ENCODE measurements at places on chromosomes 5 and 9. TPM values are rescaled to one million over a fixed set of nuclear protein-coding genes. Genes with fewer than 3 reads are reported as not detected.

DNA sequence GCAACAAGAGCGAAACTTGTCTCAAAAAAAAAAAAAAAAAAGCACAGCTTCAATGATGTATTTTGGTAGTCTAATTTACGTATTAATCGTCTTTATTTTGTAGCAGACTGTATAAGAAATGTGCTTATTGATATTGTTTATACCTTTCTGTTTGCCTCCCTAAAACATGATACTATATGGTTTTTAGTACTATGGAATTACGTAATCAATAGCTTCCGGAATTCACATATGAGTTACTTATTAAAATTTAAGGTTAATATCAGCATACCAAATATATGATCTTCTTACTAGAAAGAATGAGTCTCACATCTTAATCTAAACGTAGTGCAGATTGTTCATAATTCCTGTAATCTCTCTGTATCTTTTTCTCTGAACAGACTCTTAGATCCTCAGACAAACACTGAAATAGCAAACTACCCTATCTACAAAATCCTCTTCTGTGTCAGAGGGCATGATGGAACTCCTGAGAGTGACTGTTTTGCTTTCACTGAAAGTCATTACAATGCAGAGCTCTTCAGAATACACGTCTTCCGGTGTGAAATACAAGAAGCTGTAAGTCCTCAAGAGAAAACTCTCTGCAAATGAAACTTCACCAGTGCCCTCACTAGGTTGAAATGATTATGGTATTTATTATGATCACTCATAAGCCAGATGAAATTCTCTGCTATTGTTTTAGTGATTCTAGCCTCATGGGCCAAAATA lies 44.4 kb upstream of the GPR21 start:
- H3K4me1 ChIP-seq: no peaks in the 10 kb centered on the region
- H3K36me3 ChIP-seq: peaks cover 26% of the 10 kb centered on the region
- no peak overlapping the region for H3K4me3 ChIP-seq
- H3K27me3 ChIP-seq: no peaks in the 10 kb centered on the region
- no peak for DNase-seq

GRCh38 chr9:136750526-136750925 lies 2.2 kb upstream of the LCN6 start:
- H3K36me3 ChIP-seq: no peaks in the 10 kb centered on the region
- peaks cover 14% of the 10 kb centered on the region for H3K27me3 ChIP-seq
- DNase-seq: no peak
- H3K4me1 ChIP-seq: no peaks in the 10 kb centered on the region
- no peak overlapping the region for H3K27ac ChIP-seq
- no peak overlapping the region for H3K4me3 ChIP-seq

- H3K27me3 ChIP-seq: no peaks in the 10 kb centered on the region
- no peak overlapping the region for H3K27ac ChIP-seq
- no peaks in the 10 kb centered on the region for H3K4me1 ChIP-seq
- H3K36me3 ChIP-seq: no peaks in the 10 kb centered on the region
These were observed 102.4 kb downstream of the ROR2 start for GRCh38 chr9:91847581-91848091.

DNA sequence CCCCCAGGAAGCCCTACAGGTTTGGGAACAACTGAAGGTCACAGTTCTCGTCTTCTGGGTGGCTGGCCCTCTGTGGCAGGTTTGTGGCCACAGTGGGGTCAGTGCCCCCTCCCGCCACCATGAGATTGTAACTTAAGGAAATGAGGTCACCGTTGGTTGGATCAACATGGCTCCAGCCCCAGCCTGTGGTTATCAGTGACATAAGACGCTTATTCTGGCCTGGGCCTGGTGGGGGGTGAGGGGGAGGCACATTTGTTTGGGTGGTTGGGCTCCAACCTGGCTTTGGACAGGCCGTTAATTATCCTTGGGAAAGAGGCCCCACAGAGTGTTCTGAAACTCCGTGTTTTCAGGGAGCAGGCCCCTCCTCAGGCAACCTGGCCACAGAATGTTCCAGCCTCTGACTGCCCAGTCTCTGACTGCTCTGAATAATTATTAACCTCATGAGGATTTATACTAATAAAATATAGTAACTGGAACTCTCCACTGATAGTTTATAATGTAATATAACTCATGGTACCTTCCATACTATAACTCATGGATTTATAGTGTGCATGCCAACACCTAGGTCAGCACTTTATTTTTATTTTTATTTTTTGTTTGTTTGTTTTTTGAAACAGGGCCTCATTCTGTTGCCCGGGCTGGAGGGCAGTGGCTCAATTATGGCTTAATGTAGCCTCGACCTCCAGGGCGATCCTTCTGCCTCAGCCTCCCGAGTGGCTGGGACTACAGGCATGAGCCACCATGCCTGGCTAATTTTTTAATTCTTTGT lies 58.0 kb upstream of the RPL26L1 start:
- H3K36me3 ChIP-seq: peaks cover 55% of the 10 kb centered on the region
- H3K4me1 ChIP-seq: peaks cover 96% of the 10 kb centered on the region
- H3K4me3 ChIP-seq: peak overlapping the region; percentile 8
- H3K27me3 ChIP-seq: no peaks in the 10 kb centered on the region
- peak overlapping the region; percentile 95 for H3K27ac ChIP-seq

DNA sequence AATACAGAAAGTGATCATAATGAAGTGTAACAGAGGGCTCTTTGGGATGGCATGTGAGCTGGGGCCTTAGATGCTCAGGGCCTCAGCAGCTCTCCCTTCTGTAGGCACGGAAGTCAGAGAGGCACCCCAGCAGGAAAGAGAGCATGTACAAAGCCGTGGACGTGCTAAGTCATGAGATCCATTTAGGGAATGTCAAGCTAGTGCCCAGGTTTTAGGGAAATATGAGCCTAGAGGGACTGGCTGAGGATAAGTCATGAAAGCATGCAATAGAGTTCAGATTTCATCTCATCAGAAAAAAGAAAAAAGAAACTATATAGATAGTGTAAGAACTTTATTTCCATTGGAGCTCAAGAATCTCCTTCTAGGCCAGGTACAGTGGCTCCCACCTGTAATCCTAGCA lies 379.5 kb upstream of the KLF4 start:
- H3K36me3 ChIP-seq: no peaks in the 10 kb centered on the region
- no peaks in the 10 kb centered on the region for H3K27me3 ChIP-seq
- DNase-seq: no peak
- no peaks in the 10 kb centered on the region for H3K4me1 ChIP-seq
- no peak overlapping the region for H3K4me3 ChIP-seq

GRCh38 chr5:111582993-111583601 lies 70.8 kb upstream of the STARD4 start:
- no peaks in the 10 kb centered on the region for H3K36me3 ChIP-seq
- DNase-seq: no peak
- H3K27me3 ChIP-seq: no peaks in the 10 kb centered on the region
- H3K27ac ChIP-seq: no peak overlapping the region
- no peak overlapping the region for H3K4me3 ChIP-seq

DNA sequence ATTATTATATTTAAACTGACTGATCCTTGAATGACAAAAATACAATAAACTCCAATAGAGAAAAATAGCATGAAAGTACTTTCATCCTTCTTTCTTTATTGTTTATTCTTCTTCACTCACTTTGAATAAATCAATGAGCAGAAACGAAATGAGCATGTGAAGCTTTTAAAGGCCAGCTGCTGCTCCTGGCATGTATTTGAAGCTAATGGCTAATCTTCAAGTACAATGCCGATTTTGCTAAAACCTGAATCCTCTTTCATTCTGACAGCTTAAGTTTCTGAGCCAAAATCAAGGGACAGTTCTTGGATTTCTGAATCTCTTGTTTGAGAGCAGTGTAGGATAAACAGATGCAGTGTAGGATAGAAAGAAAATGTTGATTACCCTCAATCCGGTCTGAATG lies 237.3 kb downstream of the CDH10 start:
- H3K4me1 ChIP-seq: no peaks in the 10 kb centered on the region
- no peak overlapping the region for H3K4me3 ChIP-seq
- no peak overlapping the region for H3K27ac ChIP-seq
- DNase-seq: no peak

DNA sequence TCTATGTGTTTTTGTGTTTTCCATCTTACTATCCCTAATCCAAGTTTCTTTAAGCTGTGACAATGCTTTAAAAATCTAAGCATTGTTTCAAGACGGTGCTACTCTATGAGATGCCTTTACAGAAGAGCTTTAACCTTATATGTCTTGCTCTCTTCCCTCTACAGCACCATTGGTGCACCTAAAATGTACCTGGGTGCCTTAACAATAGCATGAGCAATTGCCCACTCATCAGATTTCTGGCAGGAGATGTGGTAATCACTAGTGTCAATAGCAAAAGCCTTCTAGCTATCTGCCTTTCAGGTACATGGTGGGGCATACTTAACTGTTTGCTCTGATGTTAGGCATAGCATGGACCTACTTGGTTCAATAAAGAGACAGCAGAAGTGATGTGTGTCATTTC lies 222.3 kb upstream of the KIF2A start:
- no peaks in the 10 kb centered on the region for H3K36me3 ChIP-seq
- no peak overlapping the region for H3K27ac ChIP-seq
- no peaks in the 10 kb centered on the region for H3K4me1 ChIP-seq
- no peaks in the 10 kb centered on the region for H3K27me3 ChIP-seq
- DNase-seq: no peak
- no peak overlapping the region for H3K4me3 ChIP-seq

GRCh38 chr9:133754688-133755227 lies 16.6 kb upstream of the SARDH start:
- H3K36me3 ChIP-seq: no peaks in the 10 kb centered on the region
- peak; percentile 11 for DNase-seq
- peaks cover 18% of the 10 kb centered on the region for H3K27me3 ChIP-seq
- H3K4me1 ChIP-seq: no peaks in the 10 kb centered on the region

DNA sequence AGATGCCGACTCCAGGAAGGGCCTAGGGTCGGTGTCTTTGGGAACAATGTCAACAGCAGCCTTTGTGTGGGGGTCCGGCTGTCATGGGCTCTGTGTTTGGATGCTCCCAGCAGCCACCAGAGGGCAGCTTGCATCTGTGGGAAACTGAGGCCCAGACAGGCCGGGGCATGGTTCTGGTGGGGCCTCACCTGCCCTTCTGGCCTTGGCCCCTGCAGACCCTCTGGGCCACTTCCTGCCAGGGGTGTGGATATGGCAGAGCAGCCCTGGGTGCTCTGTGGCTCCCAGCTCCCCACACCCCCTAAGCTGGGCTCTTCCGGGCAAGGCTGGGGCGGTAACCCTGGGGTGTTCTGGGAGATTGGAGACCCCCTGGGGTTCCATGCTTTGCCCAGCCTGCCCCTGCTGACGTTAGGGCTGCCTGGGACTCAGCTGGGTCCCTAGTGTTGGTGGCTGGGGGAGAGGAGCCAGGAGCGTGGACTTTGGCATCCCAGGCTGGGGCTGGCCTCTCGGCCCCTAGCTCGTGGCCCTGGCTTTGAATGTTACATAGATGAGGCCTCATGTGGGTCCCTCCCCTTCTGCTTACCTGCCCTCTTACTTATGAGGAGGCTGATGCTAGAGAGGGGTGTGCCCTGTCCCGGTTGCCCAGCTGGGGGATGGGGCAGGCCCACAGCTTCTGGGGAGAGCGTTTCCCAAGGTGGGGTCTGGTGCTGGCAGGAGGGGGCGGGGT lies 38.3 kb downstream of the RXRA start:
- H3K4me3 ChIP-seq: no peak overlapping the region
- no peaks in the 10 kb centered on the region for H3K36me3 ChIP-seq
- H3K27me3 ChIP-seq: no peaks in the 10 kb centered on the region
- no peak overlapping the region for H3K27ac ChIP-seq

DNA sequence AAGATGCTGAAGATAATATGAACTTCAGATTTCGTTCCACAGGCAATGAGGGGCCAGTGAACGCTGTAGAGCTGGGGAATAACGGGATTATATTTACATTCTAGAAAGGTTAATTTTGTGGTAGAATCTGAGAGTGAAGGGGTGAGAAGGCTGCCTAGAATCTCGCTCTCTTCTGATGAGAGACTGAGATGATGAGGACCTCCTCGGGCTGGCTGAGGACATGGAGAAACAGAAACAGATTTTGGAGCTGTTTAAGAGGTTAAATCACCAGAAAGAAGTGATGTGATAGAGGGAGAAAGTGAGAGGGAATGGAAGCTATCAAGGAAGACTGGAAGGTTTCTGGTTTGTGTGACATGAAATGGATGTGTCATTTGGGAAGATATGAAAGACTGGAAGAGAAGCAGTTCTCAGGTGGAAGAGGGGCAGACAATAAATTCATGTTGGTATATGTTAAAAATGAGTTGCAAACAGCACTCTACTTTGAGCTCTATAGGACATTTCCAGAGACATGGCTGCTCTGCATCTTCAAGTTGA lies 612.6 kb downstream of the ISL1 start:
- no peaks in the 10 kb centered on the region for H3K27me3 ChIP-seq
- no peaks in the 10 kb centered on the region for H3K4me1 ChIP-seq
- H3K4me3 ChIP-seq: no peak overlapping the region
- DNase-seq: no peak

DNA sequence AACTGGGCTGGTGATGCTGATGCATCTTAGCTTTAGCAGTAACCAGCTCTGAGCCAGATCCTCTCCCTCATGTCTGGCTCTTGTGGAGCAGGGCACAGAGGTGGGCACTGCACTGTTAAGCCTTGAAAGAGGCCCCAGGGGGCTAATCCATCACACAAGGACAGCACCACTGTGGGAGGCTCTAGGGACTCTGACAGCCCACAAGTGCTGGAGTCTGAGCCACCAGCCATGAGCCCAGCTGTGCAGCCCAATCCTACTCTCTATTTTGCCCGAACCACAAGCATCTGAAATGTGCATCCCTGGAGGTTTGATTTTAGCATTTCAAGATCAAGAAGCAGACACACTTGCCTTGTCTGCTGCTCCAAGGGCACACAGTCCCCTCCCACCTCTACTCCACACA lies 407.1 kb upstream of the TRPC7 start:
- no peak overlapping the region for H3K4me3 ChIP-seq
- H3K36me3 ChIP-seq: no peaks in the 10 kb centered on the region
- DNase-seq: no peak
- H3K4me1 ChIP-seq: peaks cover 42% of the 10 kb centered on the region
- no peak overlapping the region for H3K27ac ChIP-seq
- no peaks in the 10 kb centered on the region for H3K27me3 ChIP-seq

- no peaks in the 10 kb centered on the region for H3K27me3 ChIP-seq
- peak; percentile 95 for DNase-seq
- peaks cover 37% of the 10 kb centered on the region for H3K4me1 ChIP-seq
These were observed 555.8 kb upstream of the CLINT1 start for GRCh38 chr5:158414780-158415179.

DNA sequence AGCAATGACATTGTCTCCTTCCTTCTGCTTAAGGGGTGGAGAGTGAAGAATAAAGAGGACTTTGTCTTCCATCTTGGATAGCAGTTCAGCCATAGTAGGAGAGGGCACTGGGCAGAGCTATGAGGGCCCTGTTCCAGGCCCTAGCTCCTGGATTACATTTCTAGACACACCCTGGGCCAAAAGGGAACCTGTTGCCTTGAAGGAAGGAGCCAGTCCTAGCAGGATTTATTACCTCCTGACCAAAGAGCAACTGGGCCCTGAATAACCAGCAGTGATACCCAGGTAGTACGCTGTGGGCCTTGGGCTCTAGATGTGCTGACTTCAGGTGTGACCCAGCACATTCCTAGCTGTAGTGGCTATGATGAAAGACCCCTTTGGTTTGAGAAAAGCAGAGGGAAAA lies 95.8 kb downstream of the RMI1 start:
- H3K4me1 ChIP-seq: no peaks in the 10 kb centered on the region
- H3K27me3 ChIP-seq: no peaks in the 10 kb centered on the region
- no peaks in the 10 kb centered on the region for H3K36me3 ChIP-seq
- DNase-seq: no peak
- no peak overlapping the region for H3K27ac ChIP-seq
- no peak overlapping the region for H3K4me3 ChIP-seq

TOR4A gene
- total RNA-seq: 9.7 TPM

C6 gene
- not detected for total RNA-seq

IFNB1 gene
- total RNA-seq: not detected

REEP2 gene
- total RNA-seq: 0.21 TPM

FOXD4L3 gene
- not detected for total RNA-seq

MLLT3 gene
- total RNA-seq: 9.4 TPM

FGF1 gene
- 15.5 TPM for total RNA-seq

SPAG8 gene
- total RNA-seq: not detected

RNF183 gene
- total RNA-seq: not detected

PPP3R2 gene
- total RNA-seq: not detected

ROPN1L gene
- 3.0 TPM for total RNA-seq

NR2F1-AS1 gene
- 6.0 TPM for total RNA-seq

All from SJSA1 (cell line).